ENCODE measurements at places on chromosomes 1 and 21. TPM values are rescaled to one million over a fixed set of nuclear protein-coding genes. Genes with fewer than 3 reads are reported as not detected.

The ARMH1 gene
- 1.6 TPM for total RNA-seq

The ADAMTS5 gene
- 13.0 TPM for total RNA-seq

The CLEC20A gene
- 0.04 TPM for total RNA-seq

The PDE4B gene
- total RNA-seq: 17.5 TPM

The CLCA1 gene
- total RNA-seq: not detected

The SAMD13 gene
- 9.1 TPM for total RNA-seq

The LCE2C gene
- total RNA-seq: not detected

The HSF2BP gene
- 1.2 TPM for total RNA-seq

The ERICH3 gene
- 0.04 TPM for total RNA-seq

The KCNN3 gene
- 5.1 TPM for total RNA-seq

The SEC16B gene
- total RNA-seq: 7.4 TPM

The GNG4 gene
- total RNA-seq: 0.27 TPM

DNA sequence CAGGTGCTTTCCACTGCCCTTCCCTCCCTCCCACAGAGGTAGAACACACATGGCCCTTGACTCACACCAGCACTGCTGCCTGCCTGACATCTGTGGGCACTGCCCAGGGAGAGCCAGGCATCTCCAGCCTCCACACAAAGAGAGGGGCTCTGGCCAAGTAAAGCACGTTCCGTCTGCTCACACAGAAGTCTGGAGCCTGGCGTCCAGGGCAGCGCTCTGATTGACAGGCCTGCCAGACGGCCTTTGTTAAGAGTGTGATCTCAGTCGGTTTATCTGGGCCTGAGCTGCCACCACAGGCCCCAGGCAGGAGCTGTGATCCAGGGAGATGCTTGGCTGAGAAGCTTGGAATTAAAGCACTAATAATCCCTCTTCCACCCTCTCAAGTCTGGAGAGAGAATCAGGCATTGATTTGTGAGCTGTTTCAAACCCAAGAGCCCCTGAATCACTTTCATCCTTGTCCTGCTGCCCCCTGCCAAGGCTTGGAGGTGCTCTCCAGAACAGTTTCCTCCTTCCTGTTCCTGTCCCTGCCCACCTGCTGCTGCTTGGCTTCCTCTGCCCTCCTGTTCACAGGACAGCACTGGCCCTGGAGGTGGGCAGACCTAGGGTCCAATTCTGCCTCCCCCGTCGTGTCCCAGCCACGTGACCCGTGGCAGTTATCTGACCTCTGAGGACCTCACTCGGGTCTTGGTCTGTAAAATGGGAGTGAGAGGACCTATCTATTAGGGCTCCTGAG lies 3.7 kb downstream of the DMRTB1 start:
- H3K4me3 ChIP-seq: no peak overlapping the region
- H3K27me3 ChIP-seq: no peaks in the 10 kb centered on the region
- no peak for DNase-seq
- H3K36me3 ChIP-seq: no peaks in the 10 kb centered on the region
- no peak overlapping the region for H3K27ac ChIP-seq

DNA sequence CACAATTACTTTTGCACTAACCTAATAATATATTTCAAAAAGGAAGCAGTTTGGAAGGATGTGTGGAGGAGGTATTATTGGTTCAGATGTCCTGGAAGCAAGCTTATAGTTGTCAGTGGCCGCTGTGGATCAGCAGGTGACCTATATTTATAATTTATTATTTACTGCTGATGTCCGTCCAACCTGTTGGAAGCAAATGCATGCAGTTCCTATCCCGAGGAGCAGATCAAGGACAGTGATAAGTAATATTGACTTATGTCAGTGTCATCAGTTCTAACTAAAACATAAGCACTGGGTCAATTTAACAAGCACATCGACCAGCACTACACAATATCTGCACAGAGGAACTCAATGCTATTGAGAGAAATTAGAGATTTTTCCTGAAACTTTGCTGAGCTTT lies 270.1 kb downstream of the BRINP2 start:
- no peaks in the 10 kb centered on the region for H3K4me1 ChIP-seq
- H3K36me3 ChIP-seq: no peaks in the 10 kb centered on the region
- no peaks in the 10 kb centered on the region for H3K27me3 ChIP-seq

- no peaks in the 10 kb centered on the region for H3K4me1 ChIP-seq
- no peak overlapping the region for H3K4me3 ChIP-seq
- H3K27ac ChIP-seq: no peak overlapping the region
- peak; percentile 32 for DNase-seq
- H3K36me3 ChIP-seq: no peaks in the 10 kb centered on the region
- no peaks in the 10 kb centered on the region for H3K27me3 ChIP-seq
These were observed 99.1 kb upstream of the CHRM3 start for GRCh38 chr1:239287296-239287695.

DNA sequence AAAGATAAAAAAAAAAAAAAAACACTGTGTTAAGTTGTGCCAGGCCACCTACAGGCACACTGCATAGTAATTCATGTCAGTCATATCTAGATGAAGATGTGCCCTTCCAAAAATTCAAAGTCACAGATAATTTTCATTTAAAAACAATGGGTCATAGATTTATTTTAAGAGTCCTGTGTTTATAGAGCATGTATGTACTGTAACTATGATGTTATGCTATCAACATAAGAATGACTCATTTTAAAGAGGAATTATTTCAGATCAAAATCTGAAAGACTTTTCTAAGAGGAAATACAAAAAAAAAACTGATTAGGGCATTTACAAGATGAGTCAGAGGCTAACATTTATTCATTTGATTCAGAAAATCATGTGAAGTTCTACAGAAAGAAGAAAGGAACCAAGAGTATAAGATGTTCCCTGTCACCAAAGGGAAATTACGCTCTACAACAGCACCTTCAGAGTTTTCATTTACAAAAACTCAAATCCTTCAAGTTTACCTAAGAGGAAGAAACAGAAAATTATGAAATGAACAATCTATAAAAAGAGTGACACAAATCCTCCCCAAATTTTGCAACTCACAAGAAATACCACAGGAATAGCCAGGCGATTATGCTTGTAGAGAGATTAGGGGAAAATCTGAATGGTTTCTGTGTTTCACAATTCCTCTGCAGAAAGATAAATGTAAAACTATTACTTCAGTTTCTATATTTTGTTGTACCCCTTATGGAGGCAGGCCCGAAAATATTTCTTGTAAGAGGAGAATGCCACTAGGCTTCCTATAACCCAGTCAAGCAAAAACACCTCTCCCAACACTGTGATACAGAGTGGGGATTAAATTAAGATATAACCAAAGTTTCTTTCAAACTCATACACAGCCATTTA lies 13.8 kb downstream of the TP53BP2 start:
- no peak overlapping the region for H3K27ac ChIP-seq
- no peak overlapping the region for H3K4me3 ChIP-seq
- no peaks in the 10 kb centered on the region for H3K4me1 ChIP-seq
- no peaks in the 10 kb centered on the region for H3K27me3 ChIP-seq
- H3K36me3 ChIP-seq: no peaks in the 10 kb centered on the region

GRCh38 chr1:182643699-182644098 lies 39.5 kb upstream of the RGS16 start:
- no peak for DNase-seq
- no peaks in the 10 kb centered on the region for H3K36me3 ChIP-seq
- no peak overlapping the region for H3K27ac ChIP-seq
- H3K4me3 ChIP-seq: no peak overlapping the region

- DNase-seq: no peak
- H3K36me3 ChIP-seq: no peaks in the 10 kb centered on the region
- H3K4me3 ChIP-seq: no peak overlapping the region
- no peak overlapping the region for H3K27ac ChIP-seq
These were observed 10.9 kb upstream of the MPZL1 start for GRCh38 chr1:167710836-167711235.

- no peaks in the 10 kb centered on the region for H3K36me3 ChIP-seq
- no peaks in the 10 kb centered on the region for H3K4me1 ChIP-seq
- DNase-seq: no peak
- H3K4me3 ChIP-seq: no peak overlapping the region
These were observed 361.7 kb upstream of the SNX7 start for GRCh38 chr1:98299861-98300260.

DNA sequence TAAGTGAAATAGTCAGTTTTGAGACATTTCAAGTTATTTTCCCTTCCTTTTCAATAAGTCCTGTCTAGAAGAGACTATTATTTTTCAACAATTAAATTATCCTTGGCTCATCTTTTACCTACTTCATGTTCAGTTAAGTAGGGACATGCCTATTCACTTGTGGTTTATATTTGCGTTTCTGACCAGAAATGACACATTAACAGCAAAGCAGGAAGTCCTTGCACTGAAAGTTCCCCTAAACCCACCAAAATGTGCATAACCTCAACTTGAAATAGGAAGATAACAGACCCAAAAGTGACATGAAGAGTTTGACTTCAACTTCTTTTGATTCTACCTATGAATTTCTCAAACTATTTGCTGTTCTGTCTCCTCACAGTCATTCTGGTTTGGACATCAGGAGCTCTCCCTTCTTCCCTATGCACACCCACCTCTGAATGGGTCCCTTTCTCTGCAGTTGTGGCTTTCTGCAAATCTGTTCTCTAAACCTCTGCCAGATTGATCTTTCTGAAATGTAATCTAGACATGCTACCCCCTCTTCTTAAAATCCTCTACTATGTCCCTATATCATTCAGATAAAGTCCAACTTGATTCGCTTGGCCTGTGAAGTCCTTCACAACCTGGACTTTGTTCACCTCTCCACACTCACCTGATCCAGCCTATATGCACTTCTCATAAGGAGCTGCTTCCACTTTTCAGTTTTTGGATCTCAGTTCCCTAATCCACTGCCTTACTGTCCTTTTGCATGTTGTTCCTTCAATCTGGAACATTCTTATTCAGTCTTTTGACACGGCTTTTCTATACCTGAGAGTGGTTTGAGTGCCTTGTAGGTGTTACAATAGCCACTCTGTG lies 661.5 kb upstream of the ADGRL4 start:
- H3K36me3 ChIP-seq: no peaks in the 10 kb centered on the region
- no peak overlapping the region for H3K4me3 ChIP-seq
- H3K4me1 ChIP-seq: no peaks in the 10 kb centered on the region
- DNase-seq: peak; percentile 11

DNA sequence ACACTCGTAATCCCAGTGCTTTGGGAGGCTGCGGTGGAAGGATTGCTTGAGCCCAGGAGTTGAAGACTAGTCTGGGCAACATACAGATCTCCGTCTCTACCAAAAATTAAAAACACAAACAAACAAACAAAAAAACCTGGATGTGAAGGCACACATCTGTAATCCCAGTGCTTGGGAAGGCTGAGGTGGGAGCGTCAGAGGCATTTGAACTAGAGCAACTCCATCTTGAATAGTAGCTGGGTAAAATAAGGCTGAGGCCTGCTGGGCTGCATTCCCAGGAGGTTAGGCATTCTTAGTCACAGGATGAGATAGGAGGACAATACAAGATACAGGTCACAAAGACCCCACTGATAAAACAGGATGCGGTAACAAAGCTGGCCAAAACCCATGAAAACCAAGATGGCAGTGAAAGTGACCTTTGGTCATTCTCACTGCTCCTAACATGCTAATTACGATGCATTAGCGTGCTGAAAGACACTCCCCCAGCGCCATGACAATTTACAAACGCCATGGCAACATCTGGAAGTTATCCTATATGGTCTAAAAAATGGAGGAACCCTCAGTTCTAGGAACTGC lies 33.2 kb upstream of the RD3 start:
- no peak for DNase-seq
- H3K4me1 ChIP-seq: peaks cover 29% of the 10 kb centered on the region
- no peaks in the 10 kb centered on the region for H3K36me3 ChIP-seq
- no peak overlapping the region for H3K4me3 ChIP-seq
- no peaks in the 10 kb centered on the region for H3K27me3 ChIP-seq

DNA sequence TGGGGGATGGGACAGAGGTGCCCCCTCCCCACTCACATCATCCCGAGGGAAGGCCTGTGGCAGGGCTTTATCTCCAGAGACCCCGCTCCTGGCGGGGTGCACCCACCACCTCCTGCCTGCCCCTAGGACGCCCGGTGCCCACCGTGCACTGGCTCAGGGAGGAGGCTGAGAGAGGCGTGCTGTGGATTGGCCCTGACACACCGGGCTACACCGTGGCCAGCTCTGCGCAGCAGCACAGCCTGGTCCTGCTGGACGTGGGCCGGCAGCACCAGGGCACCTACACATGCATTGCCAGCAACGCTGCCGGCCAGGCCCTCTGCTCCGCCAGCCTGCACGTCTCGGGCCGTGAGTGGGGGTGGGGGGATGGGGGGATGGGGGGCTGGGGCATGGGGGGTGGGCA lies 71.7 kb downstream of the TRIM11 start:
- H3K27me3 ChIP-seq: no peaks in the 10 kb centered on the region
- DNase-seq: no peak
- no peak overlapping the region for H3K27ac ChIP-seq
- peaks cover 63% of the 10 kb centered on the region for H3K36me3 ChIP-seq
- H3K4me3 ChIP-seq: no peak overlapping the region

GRCh38 chr1:209720826-209721225 lies 16.2 kb downstream of the HSD11B1 start:
- H3K27me3 ChIP-seq: no peaks in the 10 kb centered on the region
- H3K4me3 ChIP-seq: no peak overlapping the region
- no peak for DNase-seq
- no peaks in the 10 kb centered on the region for H3K36me3 ChIP-seq
- H3K4me1 ChIP-seq: no peaks in the 10 kb centered on the region
- H3K27ac ChIP-seq: no peak overlapping the region

DNA sequence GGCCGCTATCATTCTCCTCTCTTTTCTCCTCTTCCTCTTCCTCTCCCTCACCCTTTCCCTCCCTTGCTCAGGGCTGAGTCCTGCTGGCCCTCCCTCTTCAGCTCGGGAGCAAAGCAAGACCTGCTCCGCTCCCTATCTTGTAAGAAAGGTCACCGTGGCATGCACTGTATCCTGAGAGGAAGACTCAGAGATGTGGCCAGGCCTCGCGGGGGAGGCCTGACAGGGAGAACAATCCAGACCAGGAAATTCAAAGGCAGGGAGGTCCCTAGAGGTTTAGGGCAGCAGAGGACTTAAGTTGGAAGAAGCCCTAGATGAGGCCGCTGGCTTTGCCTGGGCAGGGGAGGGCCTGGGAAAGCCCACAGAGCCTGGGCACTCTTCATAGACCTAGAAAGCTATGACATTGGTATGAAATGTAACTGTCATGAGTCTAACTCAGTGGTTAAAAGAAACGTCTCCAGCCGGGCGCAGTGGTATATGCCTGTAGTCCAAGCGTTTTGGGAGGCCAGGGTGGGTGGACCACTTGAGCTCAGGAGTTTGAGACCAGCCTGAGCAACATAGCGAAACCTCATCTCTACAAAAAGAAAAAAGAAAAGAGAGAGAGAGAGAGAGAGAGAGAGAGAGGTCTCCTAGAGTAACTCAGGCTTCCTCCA lies 14.6 kb upstream of the PTAFR start:
- H3K4me1 ChIP-seq: no peaks in the 10 kb centered on the region
- no peak overlapping the region for H3K27ac ChIP-seq
- no peak overlapping the region for H3K4me3 ChIP-seq
- no peak for DNase-seq
- H3K36me3 ChIP-seq: no peaks in the 10 kb centered on the region

DNA sequence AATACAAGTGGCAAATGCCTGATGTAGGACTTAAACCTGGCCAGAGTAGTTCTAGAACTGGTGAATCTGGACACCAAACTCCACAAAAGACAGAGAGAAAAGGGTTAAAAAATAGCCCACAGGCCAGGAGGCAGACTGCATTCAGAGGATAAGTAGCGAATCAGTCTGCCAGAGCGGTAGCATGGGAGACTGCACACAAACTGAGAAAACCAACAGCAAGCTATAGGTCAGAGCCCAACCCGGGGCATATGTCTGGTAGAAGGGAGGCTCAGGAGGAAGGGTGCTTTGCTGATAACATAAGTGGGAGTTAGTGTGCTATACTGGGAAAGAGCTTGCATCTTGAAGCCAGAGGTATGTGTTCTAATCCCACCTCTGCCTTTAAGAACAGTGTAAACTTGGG lies 4.0 kb downstream of the LRRC53 start:
- no peak overlapping the region for H3K27ac ChIP-seq
- H3K27me3 ChIP-seq: no peaks in the 10 kb centered on the region
- H3K4me1 ChIP-seq: no peaks in the 10 kb centered on the region
- no peak overlapping the region for H3K4me3 ChIP-seq

Data from muscle of leg (tissue), 16 donors.